ENCODE measurements at places on chromosomes 16 and 17. TPM values are rescaled to one million over a fixed set of nuclear protein-coding genes. Genes with fewer than 3 reads are reported as not detected.
A peak's percentile ranks its signal among the peaks of the same experiment; 100 is the strongest.

The IL32 gene
- 3.5 TPM for total RNA-seq

The GAST gene
- not detected for total RNA-seq

The CTRB2 gene
- 6.8 TPM for total RNA-seq

The ST6GALNAC1 gene
- 0.37 TPM for total RNA-seq

The MMP2 gene
- 61.3 TPM for total RNA-seq

The USP6 gene
- total RNA-seq, result 0.20 TPM

The CXCL16 gene
- 3.2 TPM for total RNA-seq

The SLC25A39 gene
- 254 TPM for total RNA-seq

The PRR35 gene
- total RNA-seq, result 0.72 TPM

The CASKIN1 gene
- 9.4 TPM for total RNA-seq

GRCh38 chr16:82750068-82750467 is 123.3 kb downstream of the CDH13 start:
- H3K27ac ChIP-seq, result no peak overlapping the region
- H3K27me3 ChIP-seq, result no peaks in the 10 kb centered on the region
- H3K36me3 ChIP-seq, result no peaks in the 10 kb centered on the region
- peaks cover 24% of the 10 kb centered on the region for H3K4me1 ChIP-seq
- no peak for DNase-seq

GRCh38 chr17:2510559-2510958 is 1.1 kb downstream of the METTL16 start:
- no peaks in the 10 kb centered on the region for H3K27me3 ChIP-seq
- peak overlapping the region; percentile 55 for H3K27ac ChIP-seq
- H3K36me3 ChIP-seq, result peaks cover 23% of the 10 kb centered on the region
- H3K4me3 ChIP-seq, result no peak overlapping the region
- DNase-seq, result no peak

- DNase-seq, result no peak
- H3K4me3 ChIP-seq, result no peak overlapping the region
- no peaks in the 10 kb centered on the region for H3K4me1 ChIP-seq
- H3K36me3 ChIP-seq, result peaks cover 35% of the 10 kb centered on the region
These were observed 32.1 kb upstream of the JPT2 start for GRCh38 chr16:1645914-1646525.

GRCh38 chr17:61842899-61843298 is 20.4 kb downstream of the BRIP1 start:
- no peak for DNase-seq
- no peaks in the 10 kb centered on the region for H3K4me1 ChIP-seq
- peaks cover 42% of the 10 kb centered on the region for H3K36me3 ChIP-seq
- no peak overlapping the region for H3K27ac ChIP-seq
- H3K4me3 ChIP-seq, result no peak overlapping the region

GRCh38 chr17:10105513-10106001 is 92.8 kb downstream of the GAS7 start:
- H3K36me3 ChIP-seq, result no peaks in the 10 kb centered on the region
- H3K4me1 ChIP-seq, result peaks cover 16% of the 10 kb centered on the region
- no peak overlapping the region for H3K27ac ChIP-seq
- no peak for DNase-seq

DNA sequence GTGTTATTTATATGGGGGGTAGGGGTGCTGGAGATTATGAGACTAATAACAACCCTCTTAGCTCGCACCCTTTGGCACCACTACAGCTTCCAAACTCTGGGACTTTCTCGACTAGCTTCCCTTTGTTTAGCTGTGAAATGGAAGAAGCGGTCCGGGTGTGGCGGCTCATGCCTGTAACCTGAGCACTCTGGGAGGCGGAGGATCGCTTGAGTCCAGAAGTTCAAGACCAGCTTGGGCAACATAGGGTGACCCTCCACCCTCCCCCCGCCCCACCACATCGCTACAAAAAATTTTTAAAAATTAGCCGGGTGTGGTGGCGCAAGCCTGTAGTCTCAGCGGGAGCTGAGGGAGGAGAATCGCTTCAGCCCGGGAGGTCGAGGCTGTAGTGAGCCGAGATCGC is 814 bp upstream of the CDH3 start:
- H3K4me3 ChIP-seq, result peak overlapping the region; percentile 89
- peaks cover 25% of the 10 kb centered on the region for H3K27me3 ChIP-seq
- peak overlapping the region; percentile 96 for H3K27ac ChIP-seq
- H3K4me1 ChIP-seq, result peaks cover 46% of the 10 kb centered on the region

DNA sequence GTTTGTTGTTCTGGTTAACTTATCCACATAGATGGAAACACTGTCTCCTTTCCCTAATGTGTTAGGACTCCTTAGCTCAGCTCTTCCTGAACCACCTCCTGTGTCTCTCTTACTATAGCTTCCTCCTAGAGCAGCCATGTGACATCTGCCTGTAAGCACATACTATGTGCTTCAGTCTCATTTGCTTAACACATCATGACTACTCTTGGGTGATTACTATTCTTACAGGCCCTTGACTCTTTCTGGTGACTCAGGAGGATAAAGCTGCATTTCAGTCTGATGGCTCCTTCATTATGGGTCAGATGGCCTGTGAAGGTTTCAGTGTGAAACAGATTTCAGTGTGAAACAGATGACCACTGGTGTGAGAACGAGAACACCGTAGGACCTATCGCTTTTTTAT is 320 bp upstream of the KRTAP4-2 start:
- H3K4me3 ChIP-seq, result no peak overlapping the region
- no peak overlapping the region for H3K27ac ChIP-seq
- no peaks in the 10 kb centered on the region for H3K4me1 ChIP-seq
- no peaks in the 10 kb centered on the region for H3K36me3 ChIP-seq
- H3K27me3 ChIP-seq, result no peaks in the 10 kb centered on the region
- no peak for DNase-seq

GRCh38 chr16:70512456-70512855 is 10.9 kb downstream of the COG4 start:
- no peaks in the 10 kb centered on the region for H3K27me3 ChIP-seq
- H3K4me1 ChIP-seq, result no peaks in the 10 kb centered on the region
- no peak overlapping the region for H3K27ac ChIP-seq
- peaks cover 56% of the 10 kb centered on the region for H3K36me3 ChIP-seq
- no peak overlapping the region for H3K4me3 ChIP-seq
- no peak for DNase-seq

DNA sequence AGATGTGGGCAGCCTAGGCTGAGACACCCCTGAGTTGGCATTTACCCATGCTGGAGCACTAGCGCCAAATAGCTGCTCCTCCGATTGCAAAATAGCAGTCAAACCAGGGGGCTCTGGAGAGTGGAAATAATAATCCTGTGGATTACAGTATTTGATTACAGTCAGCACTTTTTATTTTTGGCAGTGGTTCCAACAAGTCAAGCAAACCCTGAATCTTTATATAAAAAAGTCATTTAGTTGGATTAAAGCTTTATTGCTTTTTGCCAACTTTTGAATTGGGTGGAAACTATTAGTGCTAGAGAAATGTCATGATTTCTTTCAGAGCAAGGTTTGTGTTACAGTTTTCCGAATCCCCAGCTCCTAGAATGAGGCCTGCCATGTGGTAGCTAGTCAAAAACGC is 99.3 kb upstream of the FAM20A start:
- no peaks in the 10 kb centered on the region for H3K27me3 ChIP-seq
- peaks cover 5% of the 10 kb centered on the region for H3K4me1 ChIP-seq
- no peaks in the 10 kb centered on the region for H3K36me3 ChIP-seq
- DNase-seq, result no peak
- no peak overlapping the region for H3K4me3 ChIP-seq

DNA sequence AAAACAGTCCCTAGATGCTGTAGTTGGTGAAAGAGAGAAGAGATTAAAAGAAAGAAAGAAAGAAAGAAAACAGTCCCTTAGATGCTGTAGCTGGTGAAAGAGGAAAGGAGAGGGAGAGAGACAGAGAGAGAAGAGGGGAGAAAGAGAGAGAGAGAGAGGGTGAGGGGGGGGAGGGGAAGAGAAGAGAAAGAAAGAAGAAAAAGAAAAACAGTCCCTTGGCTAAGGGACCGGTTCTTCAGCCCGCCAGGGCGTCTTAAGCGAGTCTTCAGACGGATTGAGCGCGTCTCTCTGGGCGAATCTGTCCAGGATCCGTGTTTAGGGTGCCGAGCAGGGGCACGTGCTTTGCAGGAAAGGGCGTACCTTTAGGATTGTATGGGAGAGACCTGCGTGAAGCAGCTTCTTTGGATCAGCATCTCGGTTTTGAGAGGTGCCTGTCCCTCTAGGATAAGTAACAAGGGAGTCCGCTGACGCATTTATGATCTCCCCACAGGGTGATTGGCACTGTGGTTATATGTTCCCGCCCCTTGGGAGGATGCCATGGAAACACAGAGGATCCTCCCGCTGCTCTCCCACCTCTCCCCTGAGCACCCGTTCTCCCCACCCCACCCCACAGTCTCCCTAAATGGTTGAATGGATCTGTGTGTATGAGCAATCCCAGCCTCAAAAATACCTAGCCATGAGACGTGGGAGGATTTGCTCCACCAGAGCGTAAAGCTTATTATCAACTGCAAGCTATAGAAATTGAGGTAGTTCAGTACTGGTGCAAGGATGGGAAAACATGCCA is 16.7 kb downstream of the GNGT2 start:
- H3K36me3 ChIP-seq, result no peaks in the 10 kb centered on the region
- peaks cover 10% of the 10 kb centered on the region for H3K4me1 ChIP-seq
- peak overlapping the region; percentile 98 for H3K27ac ChIP-seq
- peak; percentile 49 for DNase-seq
- H3K27me3 ChIP-seq, result no peaks in the 10 kb centered on the region

DNA sequence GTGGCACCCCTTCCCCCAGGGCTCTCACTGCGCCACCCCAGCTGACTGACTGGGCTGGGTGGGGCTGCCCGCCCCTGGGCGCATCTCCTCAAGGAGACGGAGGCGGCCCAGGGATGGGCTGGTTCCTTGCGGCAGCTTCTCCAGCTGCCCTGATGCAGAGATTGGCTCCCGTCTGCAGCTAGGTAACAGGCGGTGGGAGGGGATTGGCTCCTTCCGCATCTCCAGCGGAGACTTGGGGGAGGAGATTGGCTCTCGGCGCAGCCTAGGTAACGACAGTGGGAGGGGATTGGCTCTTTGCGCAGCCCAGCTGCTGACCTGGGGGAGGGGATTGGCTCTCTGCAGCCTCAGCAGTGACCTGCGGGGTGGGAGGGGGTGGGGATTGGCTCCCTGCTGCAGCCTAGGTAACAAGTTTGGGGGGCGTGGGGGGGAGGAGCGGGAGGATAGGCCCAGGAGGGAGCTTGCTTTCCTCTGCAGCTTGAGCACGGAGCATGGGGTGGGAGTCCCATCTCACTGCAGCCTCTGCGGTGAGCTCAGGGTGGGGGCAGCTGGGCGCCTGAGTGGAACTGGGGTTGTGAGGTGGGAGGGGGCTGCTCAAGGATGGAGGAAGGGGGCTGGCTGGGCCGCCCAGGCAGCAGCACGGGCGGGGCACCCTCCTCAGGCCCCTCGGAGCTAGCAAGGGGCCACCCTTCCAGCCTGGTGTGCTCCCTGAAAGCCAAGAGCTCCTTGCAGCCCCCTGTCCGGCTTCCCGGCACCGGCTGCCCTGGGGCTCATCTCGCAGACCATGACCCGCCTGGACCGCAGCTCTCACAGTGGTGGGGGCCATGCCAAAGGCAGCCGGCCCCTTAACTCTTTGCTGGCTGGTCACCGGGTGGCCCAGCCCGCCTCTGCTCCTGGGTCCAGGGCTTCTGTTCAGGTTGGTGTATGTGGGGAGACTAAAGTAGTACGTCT is 6.4 kb downstream of the NFE2L1 start:
- peak overlapping the region; percentile 85 for H3K4me3 ChIP-seq
- H3K36me3 ChIP-seq, result peaks cover 58% of the 10 kb centered on the region
- H3K27ac ChIP-seq, result peak overlapping the region; percentile 99
- no peaks in the 10 kb centered on the region for H3K27me3 ChIP-seq
- peaks cover 73% of the 10 kb centered on the region for H3K4me1 ChIP-seq

- H3K4me3 ChIP-seq, result no peak overlapping the region
- peaks cover under 1% of the 10 kb centered on the region for H3K36me3 ChIP-seq
These were observed 27.8 kb downstream of the CASKIN2 start for GRCh38 chr17:75487351-75488070.

DNA sequence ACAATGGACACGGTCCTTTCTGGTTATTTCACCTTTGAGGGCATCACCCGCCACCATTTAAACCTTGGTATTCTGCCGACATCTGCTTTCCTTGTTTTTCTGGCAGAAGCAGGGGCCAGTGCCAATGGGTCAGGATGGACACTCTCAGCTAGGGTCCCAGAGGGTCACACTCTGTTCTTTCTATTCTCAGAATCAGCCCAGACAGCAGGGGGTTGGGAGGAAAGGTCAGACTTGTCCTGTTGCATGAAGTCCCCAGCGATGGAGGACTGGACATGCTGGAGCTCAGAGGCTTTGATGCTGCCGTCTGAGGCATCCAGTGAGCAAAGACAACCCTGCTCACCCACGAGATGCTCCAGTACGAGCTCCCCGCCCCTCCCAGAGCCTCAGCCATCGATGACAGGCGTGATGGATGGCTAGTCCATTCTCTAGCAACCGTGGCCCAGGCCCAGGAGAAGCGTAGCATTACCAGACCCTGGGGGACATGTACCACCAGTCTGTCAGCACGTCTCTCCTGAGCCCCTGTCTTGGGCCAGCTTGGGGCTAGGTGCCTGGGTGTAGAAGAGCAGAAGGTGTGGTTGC is 62.0 kb downstream of the FOXL1 start:
- H3K4me3 ChIP-seq, result no peak overlapping the region
- DNase-seq, result no peak
- H3K27ac ChIP-seq, result no peak overlapping the region
- no peaks in the 10 kb centered on the region for H3K36me3 ChIP-seq

GRCh38 chr16:74725651-74726455 is 25.2 kb upstream of the MLKL start:
- H3K4me3 ChIP-seq, result no peak overlapping the region
- H3K27me3 ChIP-seq, result no peaks in the 10 kb centered on the region
- H3K4me1 ChIP-seq, result peaks cover 22% of the 10 kb centered on the region

DNA sequence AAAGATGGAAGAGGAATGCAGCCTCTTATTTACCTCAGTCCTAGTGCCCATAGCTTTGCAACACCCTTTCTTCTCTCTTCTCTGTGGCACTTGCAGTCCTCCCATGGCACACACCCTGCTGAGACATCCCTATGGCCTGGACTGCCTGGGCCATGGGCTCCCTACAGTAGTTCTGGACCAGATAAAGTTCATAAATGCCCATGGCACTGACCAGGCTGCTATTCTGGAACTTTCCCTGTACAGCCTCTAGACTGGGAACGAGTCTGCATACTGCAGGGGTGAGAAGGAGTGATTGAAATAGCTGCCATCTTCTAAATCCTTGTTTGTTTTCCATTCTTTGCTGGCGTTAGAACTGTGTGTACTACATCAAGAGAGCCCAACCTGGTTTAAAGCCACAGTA is 24.5 kb upstream of the ADAM11 start:
- H3K4me3 ChIP-seq, result no peak overlapping the region
- H3K4me1 ChIP-seq, result peaks cover 11% of the 10 kb centered on the region
- no peaks in the 10 kb centered on the region for H3K27me3 ChIP-seq
- H3K27ac ChIP-seq, result no peak overlapping the region

- H3K27me3 ChIP-seq, result peaks cover 37% of the 10 kb centered on the region
- H3K4me3 ChIP-seq, result no peak overlapping the region
- H3K36me3 ChIP-seq, result peaks cover 3% of the 10 kb centered on the region
- DNase-seq, result no peak
- H3K4me1 ChIP-seq, result peaks cover 12% of the 10 kb centered on the region
These were observed 13.7 kb upstream of the GUCY2D start for GRCh38 chr17:7988750-7989178.

- peaks cover 3% of the 10 kb centered on the region for H3K4me1 ChIP-seq
- H3K27me3 ChIP-seq, result peaks cover 6% of the 10 kb centered on the region
- peaks cover 8% of the 10 kb centered on the region for H3K36me3 ChIP-seq
- DNase-seq, result no peak
These were observed 274.5 kb downstream of the MRTFB start for GRCh38 chr16:14345512-14346115.
